Midbrain (tissue), 1 donor: ENCODE measurements at places on chromosomes 6 and 20.
A peak's percentile ranks its signal among the peaks of the same experiment; 100 is the strongest.

DNA sequence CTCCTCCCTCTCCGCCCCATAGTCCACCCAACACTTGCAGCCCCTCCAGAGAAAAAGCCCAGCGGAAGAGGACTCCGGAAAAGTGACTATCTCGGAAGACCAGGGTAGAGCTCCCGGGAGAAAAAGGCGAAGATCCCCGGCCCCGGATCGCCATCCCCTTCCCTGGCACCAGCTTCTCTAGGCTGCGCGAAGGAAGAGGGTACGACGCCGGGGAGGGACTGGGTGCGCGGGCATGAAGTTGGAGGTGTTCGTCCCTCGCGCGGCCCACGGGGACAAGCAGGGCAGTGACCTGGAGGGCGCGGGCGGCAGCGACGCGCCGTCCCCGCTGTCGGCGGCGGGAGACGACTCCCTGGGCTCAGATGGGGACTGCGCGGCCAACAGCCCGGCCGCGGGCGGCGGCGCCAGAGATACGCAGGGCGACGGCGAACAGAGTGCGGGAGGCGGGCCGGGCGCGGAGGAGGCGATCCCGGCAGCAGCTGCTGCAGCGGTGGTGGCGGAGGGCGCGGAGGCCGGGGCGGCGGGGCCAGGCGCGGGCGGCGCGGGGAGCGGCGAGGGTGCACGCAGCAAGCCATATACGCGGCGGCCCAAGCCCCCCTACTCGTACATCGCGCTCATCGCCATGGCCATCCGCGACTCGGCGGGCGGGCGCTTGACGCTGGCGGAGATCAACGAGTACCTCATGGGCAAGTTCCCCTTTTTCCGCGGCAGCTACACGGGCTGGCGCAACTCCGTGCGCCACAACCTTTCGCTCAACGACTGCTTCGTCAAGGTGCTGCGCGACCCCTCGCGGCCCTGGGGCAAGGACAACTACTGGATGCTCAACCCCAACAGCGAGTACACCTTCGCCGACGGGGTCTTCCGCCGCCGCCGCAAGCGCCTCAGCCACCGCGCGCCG is 822 bp downstream of the FOXQ1 start:
- no peak for DNase-seq

DNA sequence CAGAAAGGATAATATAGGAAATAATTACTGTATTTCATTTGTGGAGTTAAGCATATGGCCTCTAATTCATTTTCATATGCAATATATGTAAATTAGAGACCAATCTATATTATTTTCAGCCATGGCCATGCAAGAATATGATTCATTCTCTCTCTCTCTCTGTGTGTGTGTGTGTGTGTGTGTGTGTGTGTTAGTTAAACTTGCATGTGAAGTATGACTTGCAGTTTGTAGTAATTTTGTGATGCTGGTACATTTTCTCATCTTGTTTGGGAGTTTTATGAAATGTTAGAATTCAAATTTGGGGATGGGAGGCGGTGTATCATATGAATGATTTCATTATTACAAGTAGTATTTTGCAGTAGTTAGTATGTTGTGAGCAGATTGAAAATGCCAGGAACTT is 74.8 kb downstream of the JARID2 start:
- no peak for DNase-seq

DNA sequence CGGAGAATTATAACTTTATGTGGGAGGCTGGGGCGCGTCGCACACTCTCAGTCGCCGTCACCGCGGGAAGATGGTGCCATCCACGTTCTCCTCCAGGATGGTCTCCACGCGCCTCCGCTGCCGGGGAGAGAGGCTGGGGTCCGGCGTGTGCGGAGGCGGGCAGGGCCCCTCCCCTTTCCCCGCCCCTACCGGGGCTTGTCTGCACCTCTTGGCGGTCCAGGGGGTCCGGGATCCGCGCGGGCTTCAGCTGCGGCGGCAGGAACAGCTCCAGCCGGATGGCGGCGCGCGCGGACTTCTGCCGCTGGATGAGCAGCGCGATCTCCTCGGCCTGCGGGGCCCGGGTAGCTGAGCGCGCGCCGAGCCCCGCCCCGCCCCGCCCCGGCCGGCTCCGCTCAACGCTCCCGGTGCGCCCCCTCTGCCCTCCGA is 807 bp downstream of the LKAAEAR1 start:
- peak; percentile 50 for DNase-seq

DNA sequence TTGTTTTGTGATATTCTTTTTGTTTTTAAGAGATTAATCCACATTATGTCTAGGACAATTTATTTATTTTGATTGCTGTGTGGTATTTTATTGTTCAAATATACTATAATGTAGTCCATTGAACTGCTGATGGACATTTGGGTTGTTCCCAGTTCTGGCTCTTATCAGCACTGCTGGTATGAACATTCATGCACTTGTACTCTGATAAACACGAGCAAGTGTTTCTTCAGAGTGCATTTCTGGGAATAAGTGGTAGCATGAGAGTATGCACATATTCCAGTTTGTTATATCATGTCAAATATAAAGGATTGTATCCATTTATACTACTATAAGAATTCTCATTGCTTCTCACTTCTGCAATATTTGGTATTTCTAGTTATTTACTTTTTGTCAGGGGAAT is 7.1 kb downstream of the CALHM6 start:
- no peak for DNase-seq

DNA sequence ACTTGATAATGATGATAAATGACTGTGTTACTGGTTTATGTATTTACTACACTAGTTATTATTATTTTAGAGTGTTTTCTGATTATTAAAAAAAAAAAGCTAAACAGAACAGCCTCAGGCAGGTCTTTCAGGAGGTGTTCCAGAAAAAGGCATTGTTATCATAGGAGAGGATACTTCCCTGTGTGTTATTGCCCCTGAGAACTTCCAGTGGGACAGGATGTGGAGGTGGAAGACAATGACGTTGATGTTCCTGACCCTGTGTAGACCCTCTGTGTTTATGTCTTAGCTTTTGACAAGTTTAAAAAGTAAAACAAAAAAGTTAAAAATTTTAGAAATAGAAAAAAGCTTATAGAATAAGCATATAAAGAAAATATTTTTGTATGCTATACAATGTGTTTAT is 49.1 kb downstream of the NCOA7 start:
- DNase-seq = no peak

DNA sequence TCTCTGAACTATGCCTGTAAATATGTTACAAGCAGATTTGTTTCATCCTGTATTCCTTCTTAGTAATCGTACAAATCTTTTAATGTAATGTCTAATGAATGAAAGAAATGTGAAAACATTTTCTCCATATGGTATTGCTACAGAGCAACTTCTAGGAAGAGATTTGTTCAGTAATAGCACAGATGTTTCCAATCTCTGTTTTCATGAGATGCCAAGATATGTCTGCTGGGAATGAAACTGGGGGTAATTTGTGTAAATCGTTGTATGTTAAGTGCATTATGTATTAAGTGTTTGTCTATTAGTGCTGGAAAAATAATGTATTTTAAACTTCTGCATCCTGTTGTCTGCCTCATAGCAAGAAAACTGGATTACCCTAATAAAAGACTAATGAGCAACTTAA is 722.2 kb upstream of the EYS start:
- no peak for DNase-seq

- DNase-seq = peak; percentile 72
These were observed 117.8 kb upstream of the SPACA1 start for GRCh38 chr6:87929843-87930288.
